ENCODE measurements at places on chromosomes 4 and X.
A peak's percentile ranks its signal among the peaks of the same experiment; 100 is the strongest.

GRCh38 chr4:163804001-163804400 is 309.5 kb downstream of the TMA16 start:
- DNase-seq = no peak

GRCh38 chr4:147924604-147925412 is 192.9 kb downstream of the ARHGAP10 start:
- DNase-seq = peak; percentile 31

DNA sequence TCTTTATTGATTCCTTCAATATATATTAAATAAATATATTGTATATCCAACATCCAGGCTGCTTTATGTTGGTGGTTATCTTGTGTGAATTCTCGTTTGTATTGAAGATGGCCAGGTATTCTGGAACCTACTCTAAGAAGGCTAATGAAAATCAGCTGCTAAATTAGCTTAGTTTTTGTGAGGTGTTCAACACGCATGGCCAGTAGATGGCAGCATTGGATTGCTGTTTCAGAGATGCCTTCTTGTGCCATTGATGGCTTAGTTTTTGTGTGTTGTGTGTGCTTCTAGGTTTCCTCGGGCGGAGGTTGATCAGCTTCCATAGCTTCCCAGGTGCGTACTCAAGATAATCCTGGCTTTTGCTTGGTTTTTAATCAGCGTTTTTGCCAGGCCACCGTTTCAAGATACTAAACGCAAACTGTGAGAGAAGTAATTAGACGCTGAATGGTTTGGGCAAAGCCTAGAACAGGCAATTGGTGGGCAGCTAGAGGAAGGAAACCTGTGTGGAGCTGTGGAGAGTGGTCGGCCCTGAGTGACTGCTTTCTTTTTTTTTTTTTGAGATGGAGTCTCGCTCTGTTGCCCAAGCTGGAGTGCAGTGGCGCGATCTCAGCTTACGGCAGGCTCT is 15.1 kb downstream of the NOCT start:
- peak; percentile 78 for DNase-seq

GRCh38 chr4:137700751-137701150 is 168.5 kb upstream of the PCDH18 start:
- no peak for DNase-seq

- no peak for DNase-seq
Measured at GRCh38 chrX:151796576-151796975, 62.0 kb downstream of the CNGA2 start.

DNA sequence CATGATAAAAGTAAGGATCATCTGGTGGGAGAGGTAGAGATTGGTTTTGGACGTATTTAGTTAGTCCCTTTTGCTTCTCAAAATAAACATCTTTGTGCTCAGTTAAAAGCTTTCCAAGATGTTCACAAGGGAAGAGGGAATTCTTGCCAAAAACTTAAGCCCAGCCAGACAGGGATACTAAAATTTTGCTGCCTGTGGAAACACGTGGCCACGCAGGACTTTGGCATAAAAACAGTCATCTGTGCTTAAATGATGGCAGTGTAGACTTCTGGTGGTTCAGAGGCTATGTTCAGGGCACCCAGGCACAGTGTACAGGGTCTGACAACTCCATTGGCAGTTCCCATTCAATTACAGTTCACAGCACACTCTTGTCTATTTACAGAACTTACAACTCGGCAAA is 93.2 kb upstream of the JADE1 start:
- DNase-seq = peak; percentile 55

DNA sequence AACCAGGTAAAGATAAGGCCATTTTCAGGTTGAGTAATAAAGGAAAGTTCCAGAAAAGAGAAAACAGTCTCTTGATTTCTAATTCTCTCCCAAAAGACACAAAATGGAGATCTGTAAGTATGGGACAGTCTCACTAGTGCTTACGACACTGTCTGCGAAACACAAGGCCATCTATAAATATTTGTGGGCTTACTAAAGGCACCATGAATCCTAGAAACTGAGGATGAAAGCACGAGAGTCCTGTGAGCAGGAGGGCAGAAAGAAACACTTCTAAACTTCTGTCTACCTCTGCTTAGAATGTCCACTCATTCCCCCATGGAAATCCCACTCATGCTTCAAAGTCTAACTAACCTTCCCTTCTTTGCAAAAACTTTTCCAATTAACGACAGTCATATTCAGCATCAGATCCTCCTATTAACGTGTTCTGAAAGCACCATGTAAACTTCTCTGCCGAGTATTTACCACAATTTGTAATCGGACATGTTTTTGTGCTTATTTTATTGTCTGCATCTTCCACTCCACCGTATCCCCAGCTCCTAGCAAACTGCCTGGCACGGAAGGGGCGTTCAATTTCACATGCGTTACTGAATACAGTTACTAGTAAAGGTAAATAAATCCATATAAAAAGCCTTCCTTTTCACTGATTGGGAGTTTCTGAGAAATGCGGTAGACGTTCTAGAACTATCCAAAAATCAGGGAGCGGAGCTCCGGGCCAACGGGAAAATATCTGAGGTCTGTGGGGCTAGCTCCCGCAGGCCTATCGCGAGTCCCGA is 665 bp downstream of the PSMD10 start:
- DNase-seq = no peak

DNA sequence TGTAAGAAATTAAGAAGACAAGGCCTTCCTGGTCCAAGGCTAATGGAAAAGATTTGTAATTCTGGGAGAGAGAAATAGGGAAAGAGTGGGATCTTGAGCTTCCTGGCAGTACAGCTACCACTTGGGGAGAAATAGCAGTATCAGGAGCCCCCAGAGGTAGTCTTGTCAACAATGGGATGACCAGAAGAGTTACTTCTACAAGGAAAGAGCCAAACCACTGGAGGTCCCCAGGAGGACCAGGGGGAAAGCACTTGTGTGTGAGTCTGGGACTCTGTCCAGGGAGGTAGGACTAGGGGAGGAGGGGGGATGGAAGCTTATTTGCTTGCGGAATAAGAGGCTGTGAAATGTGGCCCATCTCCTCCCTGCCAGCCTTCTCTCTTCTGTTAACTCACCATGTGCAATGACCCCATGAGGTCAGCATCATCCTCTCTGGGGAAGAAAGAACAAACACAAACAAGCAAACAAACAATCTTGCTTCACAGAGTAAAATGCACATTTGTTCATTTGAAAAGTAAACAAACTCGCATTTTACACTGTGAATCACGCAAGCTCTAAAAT is 160.1 kb downstream of the STK32B start:
- DNase-seq = peak; percentile 33

- DNase-seq = peak; percentile 95
Measured at GRCh38 chr4:7206911-7207567, 14.7 kb downstream of the SORCS2 start.

DNA sequence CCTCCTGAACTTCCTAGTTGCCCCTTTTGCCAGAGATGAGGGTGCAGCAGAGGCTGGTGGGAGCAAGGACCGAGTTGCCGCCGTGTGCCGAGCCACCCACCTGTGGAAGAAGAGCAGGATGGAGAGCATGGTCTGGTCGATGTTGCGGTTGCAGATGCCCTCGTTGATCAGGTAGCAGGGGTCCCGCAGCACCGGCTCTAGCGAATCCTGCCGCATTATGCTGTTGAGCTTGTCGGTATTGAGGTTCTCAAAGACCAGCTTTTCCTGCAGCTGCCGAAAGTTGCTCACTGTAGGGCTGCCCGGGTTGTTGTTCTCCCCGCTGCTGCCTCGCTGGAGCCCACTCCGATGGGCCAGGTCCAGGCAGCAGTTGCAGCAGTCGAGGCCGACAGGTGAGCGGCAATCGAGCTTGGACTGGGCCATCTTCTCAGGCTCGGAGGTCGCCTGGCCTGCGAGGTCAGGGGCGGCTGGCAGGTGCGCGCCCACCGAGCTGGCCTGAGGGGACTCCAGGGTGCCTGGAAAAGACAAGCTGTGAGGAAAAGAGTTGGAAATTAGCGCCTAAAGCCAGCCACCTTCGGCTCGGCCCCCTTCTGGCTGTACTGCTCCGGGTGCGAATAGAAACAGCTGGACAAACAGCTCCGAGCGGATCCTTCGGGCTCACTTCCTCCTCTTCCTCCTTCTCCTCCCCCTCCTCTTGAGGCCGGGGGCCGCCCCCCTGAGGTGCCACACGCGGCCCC is 420 bp downstream of the TSC22D3 start:
- no peak for DNase-seq

GRCh38 chr4:24266951-24267722 is 317.2 kb downstream of the DHX15 start:
- DNase-seq = no peak

DNA sequence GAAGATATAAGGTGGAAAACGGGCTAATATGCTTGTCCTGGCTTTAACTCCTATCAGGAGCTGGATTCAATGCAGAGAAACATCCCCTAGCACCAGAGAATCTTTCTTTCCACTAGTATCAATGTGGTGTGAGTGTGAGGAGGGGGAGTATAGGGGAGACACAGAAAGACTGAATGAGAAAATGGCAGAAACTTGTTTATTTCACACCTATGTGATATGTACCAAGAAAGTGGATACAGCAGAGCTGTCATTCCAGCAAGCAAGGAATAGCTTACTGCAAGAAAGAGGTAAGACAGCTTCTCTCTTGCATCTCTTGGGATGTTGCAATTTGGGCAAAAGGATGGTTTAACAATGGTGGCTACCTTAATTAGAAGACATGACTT is 105.6 kb downstream of the LNX1 start:
- no peak for DNase-seq

DNA sequence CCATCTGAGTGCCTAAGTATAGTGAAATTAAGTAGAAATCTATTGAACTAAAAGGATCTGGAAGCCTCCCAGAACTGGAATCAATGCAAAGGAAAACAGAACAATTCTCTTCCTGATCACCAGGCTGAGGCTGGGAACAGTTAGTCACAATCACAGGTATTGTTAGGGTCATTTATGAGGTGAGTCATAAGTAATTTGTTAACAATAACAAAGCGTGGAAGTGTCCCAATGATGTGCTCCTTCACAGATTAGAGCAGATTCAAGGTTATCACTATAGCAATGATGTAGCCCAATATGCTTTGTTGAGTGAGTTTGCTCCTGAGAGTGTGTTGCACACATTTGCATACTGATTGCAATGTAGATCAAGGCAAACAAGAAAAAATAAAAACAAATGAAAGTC is 228.1 kb downstream of the ZNF674 start:
- no peak for DNase-seq

DNA sequence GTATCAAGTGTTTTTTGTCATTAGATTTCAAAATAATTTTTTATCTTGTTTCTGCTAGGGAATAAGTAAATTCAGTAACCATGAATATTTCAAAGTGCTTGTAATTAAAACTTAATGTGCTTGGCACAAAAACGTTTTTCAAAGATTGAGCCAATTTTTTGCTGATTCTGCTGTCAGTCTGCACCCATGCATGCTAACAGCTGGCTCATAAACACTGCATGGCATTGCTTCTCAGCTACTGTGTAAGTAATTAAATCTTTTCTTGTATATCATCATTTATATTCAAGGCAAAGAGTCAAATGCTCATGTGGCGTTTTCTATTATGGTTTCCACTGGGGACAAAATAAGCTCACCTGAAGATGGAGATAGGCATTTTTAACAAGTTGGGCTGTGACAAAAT is 66.8 kb upstream of the SPANXN2 start:
- DNase-seq = no peak

DNA sequence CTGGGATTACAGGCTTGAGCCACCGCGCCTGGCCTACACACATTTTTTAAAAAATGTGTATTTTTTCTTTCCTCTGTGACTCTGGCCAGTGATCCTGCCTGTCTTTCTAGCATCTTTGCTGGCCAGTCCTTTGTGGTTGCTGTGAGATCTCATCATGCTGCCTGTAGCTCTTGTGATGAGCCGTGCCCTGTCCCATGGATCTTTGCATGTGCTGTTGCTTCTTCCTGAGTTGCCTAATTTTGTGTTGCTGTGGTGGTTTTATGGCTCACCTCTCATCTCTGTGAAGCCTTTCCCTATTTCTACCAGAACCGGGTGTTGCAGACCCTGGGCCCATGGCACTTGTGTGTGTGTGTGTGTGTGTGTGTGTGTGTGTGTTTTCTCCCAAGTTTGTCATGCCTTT is 8.3 kb downstream of the NSD2 start:
- no peak for DNase-seq

DNA sequence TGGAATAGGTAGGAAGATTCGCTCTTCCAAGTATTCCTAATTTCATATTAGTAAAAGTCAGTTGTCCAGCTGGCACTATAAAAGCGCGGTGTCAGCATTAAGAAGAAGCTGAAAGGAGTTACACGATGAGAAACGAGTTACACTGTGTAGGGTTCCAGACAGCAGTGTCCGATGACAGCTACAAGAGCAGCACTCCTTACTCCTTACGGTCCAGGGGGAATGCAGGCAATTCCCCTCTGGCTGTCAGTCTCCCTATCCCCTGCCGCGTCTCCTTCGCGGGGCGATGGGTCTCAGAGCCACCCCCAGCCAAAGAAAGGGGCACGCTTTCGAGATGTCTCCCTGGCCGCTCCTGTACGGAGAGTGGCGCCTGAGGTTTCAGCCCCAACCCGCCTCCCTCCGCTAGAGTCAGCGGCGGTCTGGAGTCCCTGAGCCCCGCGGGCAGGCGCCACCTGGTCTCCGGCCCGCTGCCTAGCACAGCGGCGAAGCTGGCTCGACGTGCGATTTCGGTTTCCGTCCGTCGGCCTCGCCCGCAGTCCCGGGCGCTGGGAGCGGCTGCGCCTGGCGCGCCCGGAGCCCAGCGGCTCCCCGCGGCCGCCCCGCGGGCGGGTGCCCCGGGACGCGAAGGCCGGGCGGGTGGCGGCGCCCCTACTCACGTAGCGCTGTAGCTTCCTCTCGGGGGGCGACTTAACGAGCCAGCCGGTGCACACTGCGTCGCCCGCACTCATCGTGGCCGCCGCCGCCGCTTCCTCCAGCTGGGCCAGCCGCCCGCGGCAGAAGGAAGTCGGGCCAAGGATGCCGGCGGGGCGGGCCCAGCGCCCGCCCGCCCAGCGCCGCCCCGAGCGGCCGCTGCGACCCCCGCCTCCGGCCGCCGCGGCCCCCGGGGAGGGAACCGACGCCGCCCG is at the start of gene GAB3:
GAB3 (minus strand) TSS at position 777 of the 902 bp plus-strand sequence; CDS start at position 725, 52 bp downstream.
- DNase-seq = peak; percentile 36
